Tibial nerve (tissue), 4 donors: ENCODE measurements at places on chromosomes 5 and 9.

GRCh38 chr5:141944076-141944475 lies 13.9 kb downstream of the PCDH12 start:
- no peak overlapping the region for H3K27ac ChIP-seq
- no peaks in the 10 kb centered on the region for H3K27me3 ChIP-seq
- H3K4me3 ChIP-seq, result no peak overlapping the region
- no peak for DNase-seq

- no peaks in the 10 kb centered on the region for H3K36me3 ChIP-seq
- no peak overlapping the region for H3K27ac ChIP-seq
- H3K4me1 ChIP-seq, result no peaks in the 10 kb centered on the region
- no peak overlapping the region for H3K4me3 ChIP-seq
These were observed 380.5 kb downstream of the SLCO4C1 start for GRCh38 chr5:101915554-101915953.

DNA sequence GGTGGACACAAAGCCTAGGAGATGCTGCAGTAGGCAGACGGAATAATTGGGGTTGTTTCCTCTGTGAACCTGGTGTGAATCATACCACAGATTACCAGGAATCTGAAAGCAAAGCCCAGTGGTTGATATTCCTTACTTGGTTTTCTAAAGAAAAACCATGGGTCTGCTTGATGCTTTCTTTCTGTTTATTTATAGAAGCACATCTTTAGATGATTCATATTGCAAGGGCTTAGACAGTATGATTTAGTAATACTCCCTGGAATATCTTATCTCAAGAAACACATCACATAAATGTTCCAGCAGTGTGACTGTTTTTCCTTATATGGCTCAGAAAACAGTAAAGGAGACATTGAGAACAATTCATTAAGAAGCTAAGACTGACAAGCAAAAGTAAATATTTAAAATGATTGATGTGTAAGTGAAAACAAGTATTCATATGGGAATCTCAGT lies 623.3 kb downstream of the RAB3C start:
- DNase-seq, result no peak
- no peaks in the 10 kb centered on the region for H3K27me3 ChIP-seq
- no peaks in the 10 kb centered on the region for H3K4me1 ChIP-seq
- H3K27ac ChIP-seq, result no peak overlapping the region
- H3K4me3 ChIP-seq, result no peak overlapping the region

GRCh38 chr9:96232539-96233241 lies 69.3 kb downstream of the HSD17B3 start:
- peak overlapping the region; percentile 32 for H3K27ac ChIP-seq
- no peak overlapping the region for H3K4me3 ChIP-seq
- peak; percentile 74 for DNase-seq
- H3K36me3 ChIP-seq, result no peaks in the 10 kb centered on the region
- no peaks in the 10 kb centered on the region for H3K27me3 ChIP-seq

DNA sequence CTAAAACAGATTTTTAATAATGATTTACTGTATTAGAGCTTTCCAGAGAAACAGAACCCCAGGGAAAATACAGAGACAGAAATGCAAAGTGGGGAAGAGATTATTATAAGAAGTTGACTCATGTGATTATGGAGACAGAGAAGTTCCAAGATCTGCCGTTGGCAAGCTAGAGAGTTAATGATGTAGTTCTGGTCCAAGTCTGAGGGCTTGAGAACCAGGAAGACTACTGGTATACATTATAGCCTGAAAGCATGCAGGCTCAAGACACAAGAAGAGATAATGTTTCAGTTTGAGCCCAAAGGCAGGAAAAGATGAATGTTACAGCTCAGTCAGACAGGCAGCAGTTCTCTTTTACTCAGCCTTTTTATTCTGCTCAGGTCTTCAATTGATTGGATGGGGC lies 98.8 kb upstream of the NFIL3 start:
- no peak overlapping the region for H3K27ac ChIP-seq
- no peaks in the 10 kb centered on the region for H3K27me3 ChIP-seq
- H3K4me3 ChIP-seq, result no peak overlapping the region
- H3K36me3 ChIP-seq, result no peaks in the 10 kb centered on the region
- DNase-seq, result no peak

- no peaks in the 10 kb centered on the region for H3K36me3 ChIP-seq
- H3K27ac ChIP-seq, result no peak overlapping the region
These were observed 68.6 kb upstream of the PPP1R26 start for GRCh38 chr9:135410831-135411473.

- H3K27ac ChIP-seq, result no peak overlapping the region
- no peaks in the 10 kb centered on the region for H3K4me1 ChIP-seq
- H3K36me3 ChIP-seq, result no peaks in the 10 kb centered on the region
- DNase-seq, result no peak
These were observed 64.5 kb upstream of the PIP5K1B start for GRCh38 chr9:68640421-68641089.

GRCh38 chr9:99953861-99954507 lies 47.5 kb downstream of the STX17 start:
- H3K4me3 ChIP-seq, result no peak overlapping the region
- no peaks in the 10 kb centered on the region for H3K27me3 ChIP-seq
- no peaks in the 10 kb centered on the region for H3K4me1 ChIP-seq
- no peak for DNase-seq
- H3K36me3 ChIP-seq, result no peaks in the 10 kb centered on the region
